Activated CD4-positive, alpha-beta T cell treated with anti-CD3 and anti-CD28 coated beads, Interleukin-2, amount 10 ng/mL, durations not matched to agents 7 days and 5 days (primary cell): ENCODE measurements at places on chromosomes 7 and 10. TPM values are rescaled to one million over a fixed set of nuclear protein-coding genes. Genes with fewer than 3 reads are reported as not detected.

The SYCE1 gene
- total RNA-seq: 0.35 TPM

The SHTN1 gene
- 0.40 TPM for total RNA-seq

The ATP6V0A4 gene
- total RNA-seq: not detected

The C10orf105 gene
- 0.52 TPM for total RNA-seq

- no peak for DNase-seq
- H3K36me3 ChIP-seq: no peaks in the 10 kb centered on the region
- H3K4me3 ChIP-seq: no peak overlapping the region
- H3K4me1 ChIP-seq: no peaks in the 10 kb centered on the region
- H3K27me3 ChIP-seq: peaks cover 11% of the 10 kb centered on the region
These were observed 69.5 kb upstream of the CDK13 start for GRCh38 chr7:39880556-39880955.

GRCh38 chr10:35843524-35844181, 201.6 kb upstream of the FZD8 start:
- H3K4me3 ChIP-seq: no peak overlapping the region
- no peaks in the 10 kb centered on the region for H3K4me1 ChIP-seq
- no peaks in the 10 kb centered on the region for H3K36me3 ChIP-seq
- no peaks in the 10 kb centered on the region for H3K27me3 ChIP-seq
- H3K27ac ChIP-seq: no peak overlapping the region
- DNase-seq: no peak

GRCh38 chr10:63699785-63700613, 178.8 kb downstream of the REEP3 start:
- H3K4me3 ChIP-seq: no peak overlapping the region
- H3K27me3 ChIP-seq: no peaks in the 10 kb centered on the region
- no peak overlapping the region for H3K27ac ChIP-seq
- peaks cover 3% of the 10 kb centered on the region for H3K36me3 ChIP-seq

GRCh38 chr10:49303711-49304110, 4.7 kb downstream of the C10orf71 start:
- no peak overlapping the region for H3K27ac ChIP-seq
- no peaks in the 10 kb centered on the region for H3K36me3 ChIP-seq
- peaks cover 3% of the 10 kb centered on the region for H3K4me1 ChIP-seq
- peaks cover 2% of the 10 kb centered on the region for H3K27me3 ChIP-seq

DNA sequence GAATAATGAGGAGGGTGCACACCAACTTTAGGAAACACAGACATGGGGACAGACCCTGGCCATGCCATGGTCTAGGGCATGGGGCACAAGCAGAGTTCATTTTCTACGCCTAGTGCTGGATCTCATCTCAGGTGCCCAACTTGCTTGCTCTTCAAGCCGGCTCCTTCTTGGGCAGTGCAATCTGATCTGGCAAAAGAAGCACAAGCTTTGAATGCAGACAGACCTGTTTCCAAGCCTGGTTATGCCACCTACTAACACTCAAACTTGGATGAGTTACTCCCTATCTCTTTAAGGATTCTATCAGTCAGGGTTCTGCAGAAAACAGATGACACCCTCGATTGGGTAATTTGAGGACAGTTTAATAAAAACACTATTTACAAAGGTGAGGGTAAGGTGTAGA, 34.9 kb upstream of the WAPL start:
- no peaks in the 10 kb centered on the region for H3K36me3 ChIP-seq
- no peaks in the 10 kb centered on the region for H3K27me3 ChIP-seq
- no peak overlapping the region for H3K27ac ChIP-seq
- no peak for DNase-seq
- H3K4me1 ChIP-seq: peaks cover 9% of the 10 kb centered on the region

GRCh38 chr7:154767821-154768415, 235.0 kb downstream of the PAXIP1 start:
- no peak overlapping the region for H3K27ac ChIP-seq
- H3K4me1 ChIP-seq: no peaks in the 10 kb centered on the region
- H3K4me3 ChIP-seq: no peak overlapping the region
- no peaks in the 10 kb centered on the region for H3K27me3 ChIP-seq
- H3K36me3 ChIP-seq: no peaks in the 10 kb centered on the region

GRCh38 chr10:119908166-119908565, 15.6 kb downstream of the SEC23IP start:
- H3K27me3 ChIP-seq: no peaks in the 10 kb centered on the region
- no peaks in the 10 kb centered on the region for H3K4me1 ChIP-seq
- no peak overlapping the region for H3K27ac ChIP-seq
- no peak overlapping the region for H3K4me3 ChIP-seq
- DNase-seq: no peak

DNA sequence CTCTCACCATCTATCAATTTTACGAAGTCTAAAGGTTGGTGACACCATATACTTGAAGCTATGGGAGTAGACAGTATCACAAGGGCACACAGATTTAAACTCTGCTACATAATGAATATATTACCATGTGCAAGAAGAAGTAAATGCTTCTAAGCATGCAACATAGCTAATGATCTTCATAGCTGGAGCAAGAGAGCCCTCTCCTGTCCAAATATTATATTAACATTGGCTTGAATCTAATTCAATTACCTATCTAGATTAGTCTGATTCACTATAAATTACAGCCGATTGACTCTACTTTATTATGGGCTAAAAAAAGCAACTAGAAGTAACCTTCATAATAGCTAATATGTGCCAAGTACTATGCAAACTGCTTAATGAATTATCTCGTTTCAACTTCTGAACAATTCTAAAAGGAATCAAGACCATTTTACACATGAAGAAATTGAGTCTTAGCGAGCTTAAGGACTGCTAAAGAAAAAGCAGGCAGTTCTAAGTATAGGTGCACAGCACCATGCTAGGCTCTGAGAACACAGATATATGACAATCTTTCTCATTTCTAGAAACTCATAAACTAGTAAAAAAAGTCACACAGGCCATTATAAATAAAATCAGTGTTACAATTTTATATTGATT, 21.9 kb downstream of the FRA10AC1 start:
- H3K27me3 ChIP-seq: no peaks in the 10 kb centered on the region
- peaks cover 10% of the 10 kb centered on the region for H3K36me3 ChIP-seq
- no peaks in the 10 kb centered on the region for H3K4me1 ChIP-seq
- no peak for DNase-seq
- H3K27ac ChIP-seq: no peak overlapping the region

- no peak for DNase-seq
- no peak overlapping the region for H3K27ac ChIP-seq
- peaks cover 4% of the 10 kb centered on the region for H3K27me3 ChIP-seq
- no peaks in the 10 kb centered on the region for H3K36me3 ChIP-seq
These were observed 37.6 kb downstream of the GET4 start for GRCh38 chr7:913736-914520.

DNA sequence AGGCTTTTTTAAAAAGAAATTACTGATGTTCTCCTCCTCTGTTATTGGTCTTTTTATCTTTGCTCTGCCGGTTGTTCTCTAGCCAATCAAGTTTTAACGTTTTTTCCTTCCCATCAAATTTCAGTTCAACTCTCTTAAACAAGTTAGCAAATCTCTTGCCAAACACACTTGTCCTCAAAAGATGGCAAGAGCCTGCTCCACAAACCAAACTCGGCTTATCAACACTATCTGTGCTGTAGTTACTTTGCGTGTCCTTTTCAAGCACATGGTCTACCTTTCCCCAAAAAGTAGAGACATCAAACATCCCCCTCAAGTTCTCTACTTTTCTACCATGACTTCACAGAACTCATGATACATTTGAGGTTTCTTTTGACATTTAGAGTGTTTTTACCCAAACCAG, 71.3 kb downstream of the OSBPL3 start:
- H3K27ac ChIP-seq: no peak overlapping the region
- no peaks in the 10 kb centered on the region for H3K27me3 ChIP-seq
- H3K4me1 ChIP-seq: peaks cover 47% of the 10 kb centered on the region
- no peak overlapping the region for H3K4me3 ChIP-seq

GRCh38 chr7:68904630-68905029, 693.6 kb upstream of the AUTS2 start:
- H3K4me1 ChIP-seq: no peaks in the 10 kb centered on the region
- no peaks in the 10 kb centered on the region for H3K27me3 ChIP-seq
- H3K36me3 ChIP-seq: no peaks in the 10 kb centered on the region
- H3K4me3 ChIP-seq: no peak overlapping the region
- no peak overlapping the region for H3K27ac ChIP-seq
- no peak for DNase-seq

- H3K4me1 ChIP-seq: peaks cover 38% of the 10 kb centered on the region
- H3K36me3 ChIP-seq: peaks cover 29% of the 10 kb centered on the region
- no peak for DNase-seq
- H3K4me3 ChIP-seq: no peak overlapping the region
These were observed 89.2 kb downstream of the AOAH start for GRCh38 chr7:36635091-36635490.

GRCh38 chr7:104958371-104958865, 55.6 kb upstream of the KMT2E start:
- H3K27me3 ChIP-seq: no peaks in the 10 kb centered on the region
- H3K4me1 ChIP-seq: peaks cover 52% of the 10 kb centered on the region
- no peak overlapping the region for H3K4me3 ChIP-seq
- no peak for DNase-seq

DNA sequence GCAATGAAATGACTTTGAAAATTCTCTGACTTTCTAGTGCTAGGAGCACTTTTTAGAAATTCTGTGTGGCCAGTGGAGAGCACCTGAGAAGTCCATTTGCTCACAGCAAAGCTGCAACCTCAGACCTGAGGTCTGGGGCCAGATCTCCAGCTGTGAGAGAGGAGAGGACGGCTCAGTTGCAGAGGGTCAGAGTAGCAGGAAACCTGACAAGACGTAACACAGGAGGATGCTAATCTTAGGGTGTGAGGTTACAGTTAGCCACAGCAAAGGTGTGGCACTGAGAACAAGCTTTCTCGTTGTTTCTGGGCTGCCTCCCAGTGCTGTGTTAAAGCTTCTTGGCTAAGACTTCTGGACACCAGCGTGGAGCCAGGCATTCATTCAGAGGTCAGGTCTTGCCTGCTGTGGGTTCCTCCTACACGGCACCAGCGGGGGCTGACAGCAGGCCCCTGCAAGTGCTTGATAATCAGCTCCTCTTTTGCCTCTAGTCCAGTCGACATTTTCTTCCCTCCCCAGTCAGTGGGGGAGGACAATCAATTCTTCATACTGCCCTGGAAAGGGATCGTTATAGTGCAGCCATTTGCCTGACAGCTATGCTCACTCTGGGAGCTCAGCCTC, 435.4 kb upstream of the DPP6 start:
- no peaks in the 10 kb centered on the region for H3K27me3 ChIP-seq
- DNase-seq: no peak
- no peak overlapping the region for H3K27ac ChIP-seq
- H3K36me3 ChIP-seq: no peaks in the 10 kb centered on the region
- no peaks in the 10 kb centered on the region for H3K4me1 ChIP-seq
- H3K4me3 ChIP-seq: no peak overlapping the region
